ENCODE measurements at places on chromosomes 12 and 14.

- no peak for DNase-seq
These were observed at the start of gene BCL2L14 for GRCh38 chr12:12070674-12071656. TSS of gene BCL2L14 (plus strand) at chr12:12070939. CDS start at chr12:12079306, 8,367 bp downstream.

- DNase-seq: peak; percentile 79
These were observed at the start of gene TESPA1 for GRCh38 chr12:54984658-54985376. TSS of gene TESPA1 (minus strand) at chr12:54984762. CDS start at chr12:54974562, 10,200 bp downstream.

DNA sequence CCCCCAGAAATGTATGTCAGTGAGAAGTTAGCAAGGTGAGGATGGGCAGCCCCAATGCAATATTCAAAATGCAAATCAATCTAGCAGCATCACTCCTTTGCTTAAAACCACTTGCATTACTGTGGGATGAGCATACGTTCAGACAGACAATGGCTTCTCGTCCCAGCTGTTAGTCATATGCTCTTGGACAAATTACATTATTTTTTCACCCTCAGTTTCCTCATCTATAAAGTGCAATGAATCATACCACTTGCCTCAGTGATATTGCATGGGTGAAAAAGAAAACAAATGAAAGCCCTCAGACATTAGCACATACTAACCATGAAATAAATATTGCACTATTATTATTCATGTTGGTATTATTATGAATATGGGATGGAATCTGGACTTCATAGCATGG, 132.3 kb downstream of the C12orf75 start:
- DNase-seq: no peak

DNA sequence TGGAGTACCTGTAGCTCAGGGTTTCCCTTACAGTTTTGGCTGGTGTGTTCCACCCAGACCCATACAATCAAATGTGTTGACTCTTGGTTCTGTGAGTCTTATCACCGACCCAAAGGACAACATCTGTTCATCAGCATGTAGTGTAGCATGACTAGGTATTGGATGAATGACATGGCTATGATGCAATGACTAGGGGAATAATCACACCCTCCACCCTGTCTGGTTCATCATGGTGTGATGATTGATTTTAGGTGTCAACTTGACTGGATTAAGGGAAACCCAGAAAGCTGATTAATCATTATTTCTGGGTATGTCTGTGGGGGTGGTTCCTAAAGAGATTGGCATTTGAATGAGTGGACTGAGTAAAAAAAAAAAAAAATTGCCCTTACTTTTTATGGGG, 311.3 kb downstream of the DPF3 start:
- no peak for DNase-seq

- DNase-seq: no peak
These were observed 78.9 kb upstream of the SLC38A2 start for GRCh38 chr12:46451276-46452021.

- DNase-seq: no peak
These were observed 52.1 kb downstream of the TBC1D30 start for GRCh38 chr12:64876388-64877071.

DNA sequence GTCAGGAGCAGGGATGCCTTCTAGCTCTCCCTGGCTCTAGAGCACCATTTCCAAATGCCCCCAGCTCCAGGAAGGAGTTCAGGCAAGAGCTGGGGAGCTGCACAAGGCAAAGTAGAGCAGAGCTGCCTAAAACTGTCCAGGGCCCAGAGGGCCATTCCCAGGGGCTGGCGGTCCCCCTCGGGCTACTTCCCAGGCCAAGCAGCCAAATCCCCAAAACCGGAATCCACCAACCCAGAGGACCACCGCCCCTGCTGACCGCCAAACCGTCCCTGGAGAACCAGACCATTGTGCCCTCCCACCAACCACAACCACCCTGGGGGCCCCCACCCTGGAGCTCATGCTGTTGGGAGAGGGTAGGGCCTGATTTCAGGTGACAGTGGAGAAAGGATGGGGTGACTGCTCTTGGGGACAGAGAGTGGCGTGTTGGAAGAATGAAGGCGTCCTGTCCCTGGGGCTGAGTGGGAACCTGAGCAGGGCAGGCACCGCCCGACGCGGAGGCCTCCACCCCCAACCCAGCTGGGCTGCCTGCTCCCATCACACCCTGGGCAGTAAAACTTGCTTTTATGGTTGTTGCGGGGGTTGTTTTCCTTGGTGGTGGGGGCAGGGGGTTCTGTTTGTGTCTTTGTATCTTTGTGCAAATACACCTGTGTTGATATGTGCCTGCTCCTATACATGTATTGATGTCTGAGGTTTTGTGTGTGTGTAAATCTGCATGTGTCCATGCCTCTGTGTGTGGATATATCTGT, 24.0 kb upstream of the KRT78 start:
- no peak for DNase-seq

DNA sequence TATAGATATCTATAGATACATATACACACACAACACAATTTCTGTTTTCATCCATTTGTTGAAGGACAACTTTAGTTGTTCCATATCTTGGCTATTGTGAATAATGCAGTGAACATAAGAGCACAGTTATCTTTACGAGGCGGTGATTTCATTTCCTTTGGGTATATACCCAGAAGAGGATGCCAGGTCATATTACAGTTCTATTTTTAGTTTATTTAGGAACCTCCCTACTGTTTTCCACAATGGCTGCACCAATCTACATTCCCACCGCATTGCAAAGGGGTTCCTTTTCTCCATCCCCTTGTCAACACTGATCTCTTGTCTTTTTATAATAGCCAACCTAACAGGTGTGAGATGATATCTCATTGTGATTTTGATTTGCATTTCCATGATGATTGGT, 143.4 kb upstream of the ARHGAP5 start:
- DNase-seq: no peak

DNA sequence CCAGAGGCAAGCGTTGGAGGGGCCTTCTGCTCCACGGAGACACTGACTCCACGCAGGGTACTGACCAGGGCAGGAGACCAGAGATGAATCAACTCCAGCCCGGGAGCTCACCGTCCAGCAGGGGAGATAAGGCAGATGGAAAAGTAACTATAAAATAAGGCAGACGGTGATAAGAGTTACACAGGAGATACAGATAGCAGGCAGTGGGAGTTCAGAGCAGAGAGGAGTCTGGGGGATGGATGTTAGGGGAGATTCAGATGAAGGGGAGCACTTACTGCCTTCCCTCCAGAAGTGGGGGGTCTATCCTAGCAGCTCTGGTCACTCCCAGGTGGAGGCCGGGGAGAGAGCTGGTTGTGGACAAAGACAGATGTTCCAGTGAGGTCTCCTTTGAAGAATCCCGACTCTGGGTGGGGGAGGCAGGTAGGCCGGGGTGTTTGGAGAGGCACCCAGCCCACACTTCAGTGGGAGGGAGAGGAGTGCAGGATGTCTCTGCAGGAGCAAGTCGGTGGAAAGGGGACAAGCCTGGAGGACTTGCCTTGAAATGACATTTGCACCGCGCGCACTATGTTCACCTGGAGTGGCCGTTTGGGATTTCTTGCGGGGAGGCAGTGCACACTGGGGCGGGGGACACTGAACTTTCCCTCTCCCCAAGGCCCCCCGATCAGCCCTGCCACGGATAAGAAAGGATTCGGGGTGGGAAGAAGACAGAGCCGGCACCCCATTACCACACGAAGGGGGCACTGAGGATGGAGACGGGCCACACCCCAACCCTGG, 1.2 kb downstream of the PITPNM2 start:
- no peak for DNase-seq

DNA sequence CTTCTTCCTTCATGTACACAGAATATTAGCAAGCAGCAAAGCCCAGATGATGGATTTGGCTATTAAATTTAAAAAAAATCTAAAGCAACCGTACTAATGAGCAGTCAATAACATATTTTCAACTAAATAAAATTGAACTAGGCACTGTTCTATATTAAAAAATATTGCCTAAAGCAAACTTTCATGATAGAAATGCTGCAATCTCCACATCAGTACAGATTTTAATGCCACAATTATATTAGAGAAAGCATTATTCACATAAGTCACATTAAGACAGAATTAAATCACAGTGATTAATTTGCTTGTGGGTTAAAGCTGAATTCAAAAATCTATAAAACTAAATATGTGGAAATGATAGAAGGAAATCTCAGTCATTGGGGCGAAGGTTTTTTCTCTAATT, 200.7 kb downstream of the KCNH5 start:
- DNase-seq: no peak

DNA sequence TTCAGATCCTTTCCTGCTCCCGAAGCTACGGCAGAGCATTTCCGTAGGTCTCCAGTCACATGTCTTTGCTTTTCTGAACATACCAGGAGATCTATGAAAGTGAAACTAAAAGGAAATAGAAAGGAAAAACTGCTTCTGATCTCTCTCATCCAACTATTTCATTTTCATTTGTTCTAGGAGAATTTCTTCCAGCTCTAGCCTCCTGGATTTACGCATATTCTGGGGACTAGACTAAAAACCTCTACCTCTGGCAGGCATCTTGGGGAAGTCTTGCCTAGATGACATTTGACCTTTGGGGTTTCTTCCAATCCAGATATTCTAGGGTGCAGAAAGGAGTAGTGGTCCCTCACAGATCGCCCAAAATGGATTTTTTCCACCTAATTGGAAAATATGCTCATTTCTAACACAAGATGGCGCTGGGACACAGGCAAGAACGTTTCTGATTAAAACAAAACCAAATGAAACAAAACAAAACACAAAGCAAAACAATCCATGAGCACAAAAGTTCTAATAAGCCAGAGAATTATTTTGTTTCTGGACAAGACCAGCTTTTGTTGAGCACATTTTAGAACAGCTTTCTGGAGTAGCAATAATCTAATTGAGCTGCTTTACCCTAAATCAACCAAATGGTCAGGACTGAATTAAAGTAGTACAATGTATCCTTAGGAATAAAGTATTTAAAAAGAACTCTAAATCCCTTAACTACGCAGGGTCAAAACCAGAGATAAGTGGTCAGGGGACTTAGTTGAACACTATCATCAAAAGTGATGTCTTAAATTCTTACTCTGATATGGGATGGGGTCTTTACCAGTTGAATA, 12.3 kb upstream of the PARP11 start:
- no peak for DNase-seq

GRCh38 chr12:132646850-132647249, 28.3 kb downstream of the P2RX2 start:
- DNase-seq: no peak

- DNase-seq: no peak
These were observed 59.4 kb upstream of the TUNAR start for GRCh38 chr14:95817271-95817670.

DNA sequence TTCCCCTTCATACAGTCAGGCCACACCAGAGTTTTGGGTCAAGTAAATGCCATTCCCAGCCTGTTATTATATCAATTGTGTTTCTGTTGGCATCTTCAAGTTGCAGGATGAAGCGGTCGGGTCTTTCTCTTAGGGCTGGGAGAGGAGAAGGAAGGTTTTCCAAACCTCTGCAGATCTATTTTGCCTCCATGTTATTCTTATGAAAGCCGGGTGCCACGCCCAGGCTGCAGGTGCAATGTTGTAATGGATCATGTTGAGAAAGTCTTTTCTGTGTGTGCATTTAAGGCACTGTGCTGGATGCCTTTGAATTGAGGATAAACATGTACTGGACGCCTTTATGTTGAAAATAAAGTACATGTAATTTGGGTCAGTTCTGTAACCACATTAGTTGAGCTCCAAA, 164.4 kb upstream of the HIF1A start:
- DNase-seq: no peak

GRCh38 chr12:52622349-52622748, 4.0 kb upstream of the KRT73 start:
- no peak for DNase-seq

DNA sequence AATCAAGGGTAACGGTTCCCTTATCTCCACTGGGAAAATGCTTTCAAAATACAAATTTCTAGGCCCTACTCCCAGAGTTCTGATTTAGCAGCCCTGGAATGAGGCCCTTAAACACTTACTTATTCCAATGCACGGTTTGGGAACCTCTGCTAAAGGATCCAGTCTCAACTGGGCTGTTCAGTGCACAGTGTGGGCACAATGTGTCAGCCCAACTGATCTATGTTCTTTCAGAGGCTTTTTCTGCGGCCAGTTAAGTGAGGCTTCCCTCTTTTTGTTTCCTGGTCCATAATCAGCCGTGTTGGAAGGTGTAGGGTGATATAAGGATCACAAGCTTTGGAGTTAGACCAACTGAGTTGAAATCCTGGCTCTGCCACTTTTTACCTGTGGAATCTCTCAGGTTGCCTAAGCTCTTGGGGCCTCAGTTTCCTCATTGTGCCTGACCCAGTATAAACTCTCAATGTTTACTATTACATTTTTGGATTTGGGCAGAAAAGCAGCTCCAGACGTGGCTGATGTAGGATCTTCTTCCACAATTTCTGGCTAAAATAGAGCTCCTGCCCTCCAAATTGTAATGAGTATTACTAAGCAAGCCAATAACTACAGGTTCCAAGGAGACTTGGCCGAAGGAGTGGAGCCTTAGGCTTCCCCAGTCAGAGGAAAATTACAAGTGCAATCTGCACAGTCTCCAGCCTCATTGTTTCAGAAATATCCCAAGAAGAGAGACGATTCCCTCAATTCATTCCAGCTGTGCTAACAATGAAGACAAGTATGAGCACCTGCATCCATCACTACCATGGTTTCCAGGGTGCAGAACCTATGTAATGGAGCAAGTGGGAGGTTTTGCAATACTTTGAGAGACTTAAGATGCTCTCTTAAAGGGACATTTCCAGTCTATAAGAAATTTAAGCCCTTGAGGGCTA, 2.3 kb upstream of the ANGEL1 start:
- DNase-seq: no peak

DNA sequence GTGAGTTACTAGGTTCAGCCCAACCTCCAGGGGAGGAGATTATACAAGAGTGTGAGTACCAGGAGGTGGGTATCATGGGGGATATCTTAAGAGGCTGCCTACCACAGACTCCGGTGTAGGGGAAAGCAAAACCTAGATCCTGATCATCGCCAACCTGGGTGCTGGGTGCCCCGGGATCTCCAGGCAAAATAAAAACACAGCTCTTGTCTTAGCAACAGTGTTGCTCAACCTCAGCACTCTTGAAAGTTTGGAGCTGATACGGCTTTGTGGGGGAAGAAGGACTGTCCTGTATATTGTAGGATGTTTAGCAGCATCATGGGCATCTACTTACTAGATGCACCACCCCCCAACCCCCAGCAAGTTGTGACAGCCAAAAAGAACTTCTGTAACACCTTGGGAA, 74.5 kb downstream of the CCDC60 start:
- DNase-seq: no peak

- no peak for DNase-seq
These were observed 92.4 kb downstream of the CIT start for GRCh38 chr12:119784673-119785072.

GRCh38 chr14:91869556-91869955, 2.2 kb upstream of the TC2N start:
- DNase-seq: no peak

GRCh38 chr12:72006766-72007165, 68.1 kb downstream of the TPH2 start:
- no peak for DNase-seq

DNA sequence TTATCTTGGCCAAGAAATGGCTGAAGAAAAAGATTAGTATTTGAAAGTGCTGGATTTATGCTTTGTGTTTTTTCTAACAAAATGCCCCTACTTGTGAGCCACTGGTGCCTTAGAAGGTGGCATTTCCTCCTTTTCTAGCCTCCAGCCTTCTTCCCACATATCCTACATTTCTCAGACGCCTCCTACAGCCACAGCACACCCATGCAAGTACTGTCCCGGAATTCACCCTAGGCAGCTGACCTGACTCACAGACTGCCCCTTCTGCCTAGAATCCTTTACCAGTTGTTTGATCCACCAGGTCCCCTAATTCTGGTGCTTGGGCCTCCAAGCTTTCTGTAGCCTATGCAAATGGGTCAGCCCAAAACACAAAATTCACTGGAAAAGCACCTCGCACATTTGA, 166.0 kb downstream of the FOXN3 start:
- DNase-seq: no peak

- DNase-seq: no peak
These were observed 8.1 kb downstream of the VPS37B start for GRCh38 chr12:122887819-122888212.

GRCh38 chr12:99746538-99746937, 99.0 kb downstream of the GARIN6 start:
- DNase-seq: no peak

Data from T follicular helper cell (primary cell).